Stimulated activated CD8-positive, alpha-beta memory T cell treated with anti-CD3 and anti-CD28 coated beads, Interleukin-4, amount 100 ng/mL, for 4 hours (primary cell): ENCODE measurements at places on chromosomes 6 and 20.

- DNase-seq, result no peak
These were observed 76.1 kb downstream of the PRKN start for GRCh38 chr6:162651505-162651904.

DNA sequence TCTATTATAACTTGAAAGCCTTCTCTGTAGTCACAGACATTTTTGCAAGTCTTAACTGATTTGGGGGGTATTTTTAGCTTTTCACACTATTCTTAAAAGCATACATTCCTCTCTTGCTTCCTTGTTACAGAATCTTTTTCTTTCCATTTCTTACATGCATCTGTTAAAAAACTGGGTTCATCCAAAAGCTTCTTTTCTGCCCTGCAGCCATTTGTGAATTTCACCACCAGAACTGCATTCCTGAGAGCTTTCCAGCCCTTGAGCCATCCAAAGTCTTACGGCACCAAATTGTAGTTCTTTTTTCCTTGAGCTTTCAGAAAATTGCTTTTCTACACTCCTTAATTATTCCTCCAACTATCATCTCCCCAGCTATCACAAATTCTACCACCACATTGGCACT is 19.7 kb upstream of the GSTA4 start:
- DNase-seq, result no peak

- no peak for DNase-seq
These were observed 3.8 kb downstream of the SNPH start for GRCh38 chr20:1269850-1270249.

- no peak for DNase-seq
These were observed 147.7 kb upstream of the DST start for GRCh38 chr6:56790414-56790813.

DNA sequence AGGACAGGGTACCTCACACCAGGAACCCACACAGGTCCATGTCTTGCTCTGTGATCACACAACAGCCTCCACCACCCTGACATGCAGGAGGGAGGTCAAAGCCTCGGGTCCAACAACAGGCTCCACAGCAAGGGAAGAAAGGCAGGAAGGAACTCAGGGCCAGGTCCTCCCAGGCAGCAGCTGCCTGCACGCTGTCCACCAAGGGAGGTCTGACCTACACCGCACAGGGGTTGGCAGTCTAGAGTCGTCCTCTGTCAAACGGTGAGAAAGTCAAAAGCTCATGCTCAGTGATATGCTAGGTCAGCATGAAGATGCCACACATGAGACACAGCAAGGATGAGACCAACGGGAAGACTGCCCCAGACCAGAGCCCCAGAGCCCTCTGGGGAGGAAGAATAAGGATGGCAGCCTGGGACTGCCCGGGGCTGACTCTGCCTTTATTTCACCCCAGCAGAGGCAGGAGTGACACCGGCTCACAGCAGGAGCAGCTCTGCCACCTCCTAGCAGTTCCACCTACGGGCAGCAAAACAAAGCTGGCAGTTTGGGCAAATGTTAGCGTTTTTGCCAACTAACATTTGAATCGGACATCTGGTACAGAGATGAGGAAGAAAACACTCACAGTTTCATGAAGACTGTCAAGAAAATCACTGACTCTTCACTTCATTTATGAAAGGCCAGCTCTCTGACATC is 8.5 kb downstream of the GMEB2 start:
- DNase-seq, result no peak

DNA sequence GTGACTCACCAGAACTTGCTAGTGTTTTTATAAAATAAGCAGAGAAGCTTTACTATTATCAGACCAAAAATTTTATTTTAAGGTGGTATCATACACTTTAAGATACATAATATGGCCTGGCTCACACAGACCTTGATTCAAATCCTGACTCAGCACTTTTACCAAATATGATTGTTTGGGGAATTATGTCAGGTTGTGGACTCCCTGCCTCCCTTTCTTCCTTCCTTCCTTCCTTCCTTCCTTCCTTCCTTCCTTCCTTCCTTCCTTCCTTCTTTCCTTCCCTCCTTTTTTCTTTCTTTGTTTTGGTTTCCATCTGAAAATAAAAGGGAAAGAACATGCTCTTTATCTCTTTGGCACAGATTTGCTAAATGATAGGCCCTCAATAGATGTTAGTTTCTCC is 186.0 kb upstream of the MMS22L start:
- DNase-seq, result no peak

- DNase-seq, result no peak
These were observed 109.3 kb downstream of the SLC23A2 start for GRCh38 chr20:4891997-4892396.

GRCh38 chr6:165025040-165025439 is 284.4 kb downstream of the C6orf118 start:
- no peak for DNase-seq

- DNase-seq, result no peak
These were observed 5.9 kb upstream of the NUP153 start for GRCh38 chr6:17712576-17712975.

- no peak for DNase-seq
These were observed 82.6 kb downstream of the PROKR2 start for GRCh38 chr20:5234158-5234557.

DNA sequence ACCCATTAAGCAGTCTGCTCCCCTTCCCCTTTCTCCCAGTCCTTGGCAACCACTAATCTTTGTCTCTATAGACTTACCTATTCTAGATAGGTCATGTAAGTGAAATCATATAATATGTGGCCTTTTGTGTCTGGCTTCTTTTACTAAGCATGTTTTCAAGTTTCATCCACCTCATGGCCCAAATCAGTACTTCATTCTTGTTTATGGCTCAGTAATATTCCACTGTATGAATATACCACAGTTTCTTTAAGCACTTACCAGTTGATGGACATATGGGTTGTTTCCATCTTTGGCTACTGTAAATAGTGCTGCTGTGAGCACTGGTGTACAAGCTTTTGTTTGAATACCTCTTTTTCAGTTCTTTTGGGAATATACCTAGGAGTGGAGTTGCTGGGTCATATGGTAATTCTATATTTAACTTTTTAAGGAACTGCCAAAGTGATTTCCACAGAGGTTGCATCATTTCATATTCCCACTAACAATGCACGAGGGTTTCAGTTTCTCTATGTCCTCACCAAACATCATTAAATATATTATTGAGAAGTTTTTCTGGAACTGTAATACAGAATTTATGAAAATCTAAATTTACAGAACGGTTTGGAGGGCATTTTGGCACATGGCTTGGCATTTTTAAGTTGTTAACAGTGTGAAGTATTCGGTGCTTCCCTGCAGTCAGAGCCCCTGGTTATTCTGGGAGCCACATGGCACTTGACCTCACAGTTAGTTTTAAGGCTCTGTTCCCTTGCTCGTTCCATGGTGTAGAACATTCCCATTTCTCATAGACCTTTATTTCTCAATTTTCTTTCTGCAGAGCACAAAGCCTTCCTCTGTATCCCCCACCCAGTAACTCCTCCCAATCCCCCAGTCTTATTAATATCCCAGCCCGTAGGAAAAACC is 27.0 kb upstream of the DTNBP1 start:
- no peak for DNase-seq

DNA sequence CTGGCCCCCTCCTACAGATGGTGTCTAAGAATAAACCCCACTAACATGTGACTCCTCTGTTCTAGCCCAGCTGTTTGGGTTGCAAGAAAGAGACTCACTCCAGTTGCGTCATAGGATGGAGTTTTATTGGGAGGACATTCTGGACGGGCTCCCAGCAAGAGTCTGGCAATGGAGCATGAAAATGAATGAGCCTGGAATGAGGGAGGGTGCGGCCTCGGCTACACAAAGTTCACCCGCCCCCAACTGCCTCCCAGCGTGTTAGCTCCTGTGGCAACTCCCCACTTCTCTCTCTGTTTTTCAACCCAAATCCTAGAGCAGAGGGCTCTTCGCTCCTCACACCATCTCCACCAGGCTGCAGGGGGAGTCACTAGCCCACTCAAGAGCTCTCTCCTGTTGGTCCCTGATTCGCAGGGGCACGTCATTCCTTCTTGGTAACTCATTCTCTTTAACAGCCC is 5.1 kb upstream of the ADAM33 start:
- no peak for DNase-seq

GRCh38 chr20:46139266-46139889 is 21.3 kb downstream of the CD40 start:
- no peak for DNase-seq

DNA sequence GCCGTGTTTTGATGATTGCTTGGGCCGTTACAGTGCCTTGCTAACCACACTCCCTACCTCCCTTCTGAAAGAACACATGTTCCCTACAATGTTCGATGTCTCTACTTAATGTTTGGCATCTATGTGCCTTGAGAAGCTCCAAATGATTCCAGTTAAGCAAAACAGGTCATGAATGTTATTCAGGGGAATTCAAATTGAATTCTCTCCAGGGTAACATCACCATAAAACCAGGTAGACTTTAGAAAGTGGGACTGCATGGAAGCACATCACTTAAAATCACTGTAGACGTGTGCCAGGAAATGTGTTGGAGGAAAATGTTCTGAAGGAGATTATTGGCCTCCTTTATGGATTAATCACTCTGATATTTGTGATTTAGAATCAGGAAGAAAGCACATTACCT is 128.1 kb downstream of the ADAT2 start:
- DNase-seq, result no peak

DNA sequence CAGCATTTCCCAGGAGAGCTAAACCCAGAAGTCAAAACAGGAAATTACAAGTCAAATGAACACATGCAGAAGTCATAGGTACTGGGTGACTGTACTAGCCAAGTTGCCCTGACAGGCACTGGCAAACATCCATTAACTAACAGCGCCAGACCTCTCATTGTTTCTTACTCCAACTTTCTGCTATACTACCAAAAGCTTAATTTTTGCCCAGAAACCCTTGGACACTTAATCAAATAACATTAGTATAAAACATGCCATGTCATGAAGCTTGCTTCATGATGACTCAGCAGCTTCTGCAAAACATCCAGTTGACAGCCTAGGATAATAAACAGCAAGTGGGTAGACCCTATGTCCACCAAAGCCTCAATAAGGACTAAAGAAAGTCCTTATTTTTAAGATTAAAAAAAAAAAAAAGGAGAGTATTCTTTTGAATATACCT is 3.5 kb downstream of the NUP153 start:
- DNase-seq, result no peak

DNA sequence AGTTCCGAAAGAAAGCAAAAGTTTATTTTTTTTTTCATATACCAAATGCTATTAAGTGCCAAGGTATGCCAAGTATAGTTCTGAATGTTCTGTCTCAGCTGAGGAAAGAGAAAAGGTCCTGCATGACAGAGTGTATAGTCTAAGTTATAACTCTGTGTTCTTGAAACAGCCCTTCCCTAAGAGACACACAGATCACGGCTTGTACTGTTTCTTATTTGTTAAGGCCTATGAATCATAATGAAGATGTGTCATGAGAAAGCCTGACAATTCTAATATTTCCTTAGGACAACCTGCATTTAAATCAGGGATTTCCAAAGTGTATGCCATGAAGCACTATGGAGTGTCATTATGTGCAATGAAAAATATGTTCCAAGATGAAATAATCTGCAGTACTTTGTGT is 538.7 kb upstream of the CDH4 start:
- no peak for DNase-seq

GRCh38 chr6:401994-402640 is 10.6 kb downstream of the IRF4 start:
- no peak for DNase-seq
